ENCODE measurements at places on chromosomes 3 and 15. TPM values are rescaled to one million over a fixed set of nuclear protein-coding genes. Genes with fewer than 3 reads are reported as not detected.

XCR1 gene
- total RNA-seq = not detected

CIP2A gene
- total RNA-seq = 19.6 TPM

CHL1 gene
- total RNA-seq = not detected

PSTPIP1 gene
- total RNA-seq = not detected

FEZF2 gene
- not detected for total RNA-seq

IL1RAP gene
- total RNA-seq = 3.9 TPM

C3orf52 gene
- 0.32 TPM for total RNA-seq

RHOV gene
- total RNA-seq = not detected

NT5DC2 gene
- total RNA-seq = 97.7 TPM

KIF7 gene
- total RNA-seq = 0.81 TPM

ZNF385D gene
- 3.2 TPM for total RNA-seq

SPSB4 gene
- not detected for total RNA-seq

ZIC4 gene
- total RNA-seq = not detected
